ENCODE measurements at places on chromosomes 5 and 9.

DNA sequence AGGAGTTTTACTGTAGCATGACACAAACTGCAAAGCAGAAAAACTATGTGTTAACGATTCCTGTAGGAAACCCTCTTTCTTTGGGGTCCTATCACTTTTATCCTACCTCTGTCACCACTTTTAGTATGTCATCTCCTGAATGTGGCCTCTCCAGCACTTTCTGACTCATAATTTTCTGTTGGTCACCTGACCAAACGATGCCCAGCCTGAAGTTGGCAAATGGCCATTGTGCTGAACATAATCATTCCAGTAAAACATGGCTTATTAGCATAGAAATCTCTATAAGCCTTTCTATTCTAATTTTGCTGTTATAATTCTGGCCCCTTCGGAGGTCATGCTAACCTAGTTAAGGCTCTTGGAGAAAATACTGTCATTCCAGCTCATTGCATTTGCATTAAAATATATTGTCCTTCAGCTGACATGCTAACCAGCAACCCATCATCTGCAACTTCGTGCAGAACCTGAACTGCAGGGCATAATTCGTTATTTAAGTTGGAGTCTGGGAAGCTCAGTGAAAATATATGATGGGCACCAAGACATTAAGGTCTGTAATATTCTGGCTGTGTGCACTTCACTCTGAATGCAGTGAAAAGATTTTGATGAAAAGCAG is 140.3 kb downstream of the NMUR2 start:
- no peak for DNase-seq

- no peak for DNase-seq
Observed at GRCh38 chr5:67305913-67306710, 109.5 kb upstream of the CD180 start.

DNA sequence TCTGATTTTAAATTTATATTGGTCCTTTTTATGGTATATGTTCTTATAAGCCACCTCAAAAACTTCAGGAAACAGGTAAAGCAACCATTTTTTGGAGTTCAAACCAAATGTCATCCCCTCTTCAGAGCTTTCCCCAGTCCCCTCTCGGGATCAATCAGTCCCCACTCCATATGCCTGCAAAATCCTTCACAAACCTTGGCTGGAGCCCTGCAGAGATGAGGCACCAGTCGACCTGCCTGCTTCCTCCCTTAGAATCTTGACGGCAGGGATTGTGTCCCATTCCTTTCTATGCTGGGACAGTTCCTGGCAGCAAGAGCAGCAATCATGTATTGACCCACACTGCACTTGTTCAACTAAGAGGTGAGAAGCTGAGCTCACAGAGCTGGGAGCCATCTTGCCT is 22.6 kb downstream of the B4GALT1 start:
- DNase-seq, result no peak

GRCh38 chr9:99019510-99020331 is 76.0 kb downstream of the COL15A1 start:
- DNase-seq, result no peak

DNA sequence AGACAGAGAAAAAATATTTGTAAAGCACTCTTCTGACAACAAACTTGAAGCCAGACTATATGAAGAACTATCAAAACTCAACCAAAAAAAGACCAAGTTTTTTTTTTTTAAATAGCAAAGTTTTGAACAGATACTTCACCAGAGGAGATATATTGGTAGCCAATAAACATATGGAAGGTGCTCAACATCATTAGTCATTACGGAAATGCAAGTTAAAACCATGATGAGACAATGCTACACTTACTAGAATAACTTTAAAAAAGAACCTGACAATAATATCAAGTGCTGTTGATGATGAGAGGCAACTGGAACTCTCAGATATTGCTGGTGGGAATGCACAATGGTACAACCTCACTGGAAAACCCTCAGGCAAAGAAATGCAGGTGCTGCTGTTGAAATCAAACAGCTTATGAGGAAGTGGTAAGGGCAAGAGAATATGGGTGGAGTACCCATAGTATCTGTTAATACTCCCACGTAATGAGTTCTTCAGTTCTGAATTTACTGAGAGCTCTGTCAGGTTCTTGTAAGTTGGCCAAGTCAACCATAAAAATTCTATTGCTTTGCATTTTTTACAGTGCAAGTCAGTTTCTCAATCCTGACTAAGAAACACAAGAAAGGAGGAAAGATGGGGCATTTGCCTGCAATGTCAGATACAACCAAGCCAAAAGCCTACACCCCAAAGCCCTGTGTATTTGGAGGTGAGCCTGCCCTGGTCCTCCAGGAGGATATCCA is 87.3 kb upstream of the GNAQ start:
- no peak for DNase-seq

DNA sequence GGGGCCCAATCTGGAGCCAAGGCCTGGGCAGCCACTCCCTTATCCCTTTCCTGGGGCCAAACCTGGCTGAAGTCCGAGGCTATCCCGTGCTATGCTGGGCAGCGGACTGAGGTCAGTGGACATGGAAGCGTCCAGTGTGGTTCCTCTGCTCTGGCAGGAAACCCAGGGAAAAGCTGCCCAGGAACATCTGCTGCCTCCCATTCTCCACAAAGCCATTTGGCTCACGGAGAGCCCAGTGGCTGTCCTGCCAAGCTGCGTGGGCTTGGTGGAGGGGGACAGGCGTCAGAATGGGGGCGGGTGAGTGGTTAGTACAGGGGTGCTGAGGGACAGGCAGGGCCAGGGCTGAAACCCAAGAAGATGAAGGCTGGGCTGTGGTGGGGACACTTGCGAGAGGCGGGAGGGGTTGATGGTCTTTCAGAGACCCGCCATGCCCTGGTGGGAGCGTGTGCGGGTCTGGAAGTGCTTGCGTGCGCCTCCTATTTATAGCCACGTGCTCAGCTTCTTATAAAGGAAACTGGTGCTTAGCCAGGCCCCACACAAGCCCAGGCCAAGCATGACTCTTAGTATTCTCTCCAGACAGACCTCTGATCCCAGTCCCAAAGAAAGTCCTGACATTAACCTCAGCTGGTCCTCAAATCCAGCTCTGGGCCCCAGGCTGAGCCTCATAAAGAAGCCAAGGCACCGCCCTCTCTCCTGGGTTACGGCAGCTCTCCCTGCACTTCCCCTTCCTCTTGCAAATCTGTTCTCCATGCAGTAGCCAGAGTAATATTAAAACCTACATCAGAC is 9.4 kb upstream of the SLC6A7 start:
- no peak for DNase-seq

- DNase-seq, result no peak
Observed at GRCh38 chr9:126506361-126507317, 107.1 kb upstream of the LMX1B start.
